ENCODE measurements at places on chromosomes 5 and 9. TPM values are rescaled to one million over a fixed set of nuclear protein-coding genes. Genes with fewer than 3 reads are reported as not detected.

BHMT2 gene
- not detected for total RNA-seq

TMEM232 gene
- total RNA-seq, result 0.24 TPM

QRFP gene
- total RNA-seq, result not detected

- DNase-seq, result no peak
Measured at GRCh38 chr5:108079753-108080152, 302.1 kb downstream of the FBXL17 start.

DNA sequence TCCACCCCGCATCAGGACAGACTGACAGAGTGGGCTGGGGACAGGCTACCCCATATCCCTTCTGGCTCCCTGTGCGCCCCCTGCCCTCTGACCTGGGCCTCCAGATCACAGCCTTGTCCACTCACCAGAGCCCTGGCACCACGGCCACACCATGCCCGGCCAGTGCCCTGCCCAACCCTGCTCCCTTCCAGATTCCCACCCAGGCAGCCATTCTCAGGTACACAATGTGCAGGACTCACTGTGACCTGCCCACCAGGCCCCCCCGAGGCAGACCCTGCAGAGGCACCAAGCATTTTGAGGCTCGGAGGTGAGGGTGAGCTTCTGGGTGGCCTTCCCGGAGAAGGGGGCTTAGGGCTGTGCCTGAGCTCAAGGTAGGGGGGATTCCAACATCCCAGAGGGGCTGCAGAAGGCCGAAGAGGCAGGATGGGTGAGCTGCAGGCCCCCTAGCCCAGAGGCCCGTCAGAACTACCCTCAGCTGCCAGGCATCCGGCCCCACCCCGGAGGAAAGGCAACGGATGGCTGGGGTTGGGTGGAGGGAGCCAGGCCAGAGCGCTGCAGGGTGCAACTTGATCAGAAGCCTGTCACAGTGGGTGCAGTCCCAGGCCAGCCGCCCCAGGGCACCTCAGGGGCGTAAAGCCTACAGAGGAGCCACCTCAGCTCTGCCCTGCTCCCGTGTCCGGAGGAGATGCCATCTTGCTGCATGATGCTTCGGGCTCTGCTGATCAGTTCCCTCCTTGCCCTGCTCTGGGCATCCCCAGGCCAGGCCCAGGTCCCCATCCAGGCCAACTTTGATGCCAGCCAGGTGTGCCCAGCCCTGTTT lies at the start of gene LCNL1:
Gene LCNL1 (plus strand): TSS at position 762 of the 820 bp plus-strand sequence. CDS start 594 bp downstream, outside the sequence.
- no peak for DNase-seq

GRCh38 chr5:160378330-160378729 lies 7.9 kb upstream of the C1QTNF2 start:
- no peak for DNase-seq

- DNase-seq, result peak; percentile 37
Measured at GRCh38 chr5:150412319-150413175, at the start of gene CD74. Gene CD74, minus strand, starts transcription at chr5:150412910. Its CDS starts 161 bp downstream, at chr5:150412749.

- no peak for DNase-seq
Measured at GRCh38 chr9:98912450-98912849, 31.3 kb upstream of the COL15A1 start.

- DNase-seq, result no peak
Measured at GRCh38 chr5:82879089-82879488, 198.1 kb downstream of the TMEM167A start.

- no peak for DNase-seq
Measured at GRCh38 chr9:132943651-132944293, 644 bp downstream of the TSC1 start.

- peak; percentile 84 for DNase-seq
Measured at GRCh38 chr5:55159763-55160492, at the start of gene GPX8. Gene GPX8, plus strand, starts transcription at chr5:55160171. Its CDS starts 22 bp downstream, at chr5:55160193.
